ENCODE measurements at places on chromosomes 5 and 9.

DNA sequence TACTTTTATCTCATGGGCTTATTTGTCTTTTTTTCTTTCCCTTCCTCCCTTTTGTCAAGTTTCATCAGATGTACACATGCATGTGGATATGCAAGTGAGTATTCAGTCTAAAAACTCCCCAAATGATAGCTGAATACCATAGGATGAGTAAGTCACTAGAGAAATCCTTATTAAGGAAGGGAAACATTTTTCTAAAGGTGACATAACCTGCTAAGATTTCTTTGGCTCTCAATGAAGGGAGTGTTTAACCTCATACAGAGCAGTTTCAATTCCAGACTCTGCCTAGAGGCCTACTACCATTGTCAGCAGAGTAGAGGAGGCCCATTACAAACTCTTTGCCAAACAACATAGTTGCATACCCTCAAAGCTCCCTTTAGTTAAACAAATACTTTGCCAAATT is 192.4 kb downstream of the ARHGEF28 start:
- DNase-seq: peak; percentile 80

- DNase-seq: no peak
These were observed 8.6 kb downstream of the SEPTIN8 start for GRCh38 chr5:132768485-132768868.

DNA sequence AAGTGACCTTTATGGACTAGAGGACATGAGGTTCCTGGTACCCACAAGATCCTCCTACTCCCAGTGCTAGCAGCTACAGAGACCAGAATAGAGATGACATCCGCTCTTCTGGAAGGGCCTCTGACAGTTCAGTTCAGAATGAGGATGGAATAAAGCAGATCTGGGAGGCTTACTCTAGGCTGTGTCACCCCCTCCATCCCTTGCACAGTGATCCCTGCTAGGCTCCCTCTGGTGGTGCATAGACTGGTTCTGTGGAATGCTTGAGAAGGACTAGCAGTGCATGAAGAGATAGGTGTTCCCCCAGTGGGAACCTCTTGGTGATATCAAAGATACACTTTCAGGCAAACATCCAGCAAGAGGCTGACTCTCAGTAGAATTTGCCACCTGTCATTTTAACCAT is 83.0 kb downstream of the NPR3 start:
- no peak for DNase-seq

GRCh38 chr9:104750185-104750767 is 2.8 kb downstream of the NIPSNAP3A start:
- no peak for DNase-seq

DNA sequence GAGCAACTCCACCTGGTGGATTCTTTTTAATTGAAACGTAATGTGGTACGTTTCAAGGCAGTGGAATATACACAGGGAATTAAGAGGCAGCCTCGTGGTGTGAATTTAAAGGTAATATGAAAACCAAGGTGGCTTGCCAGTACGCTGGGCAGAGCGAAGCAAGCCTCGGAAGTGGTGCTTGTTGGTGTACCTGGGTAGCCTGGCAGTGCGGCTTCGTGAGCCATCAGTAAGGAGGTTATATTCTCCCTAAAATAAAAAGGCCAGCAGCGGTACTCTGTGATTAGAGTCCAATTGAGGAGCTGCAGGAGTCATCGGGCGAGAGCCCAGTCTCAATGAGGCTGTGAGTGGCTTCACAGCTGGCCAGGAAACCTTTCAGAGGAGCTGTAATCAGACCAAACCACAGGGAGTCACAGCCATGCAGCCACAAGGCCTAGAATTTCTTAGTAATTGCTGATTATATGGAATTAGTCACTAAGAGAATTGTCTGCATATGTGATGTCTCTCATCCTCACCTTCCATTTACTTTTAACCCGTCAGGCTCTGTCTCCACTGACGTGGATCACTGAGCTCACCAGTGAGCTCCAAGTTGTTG is 57.7 kb downstream of the DCP2 start:
- DNase-seq: peak; percentile 75

GRCh38 chr9:129183495-129184218 is 5.6 kb upstream of the IER5L start:
- no peak for DNase-seq

- no peak for DNase-seq
These were observed 628.8 kb upstream of the DMAC1 start for GRCh38 chr9:8428389-8428788.

DNA sequence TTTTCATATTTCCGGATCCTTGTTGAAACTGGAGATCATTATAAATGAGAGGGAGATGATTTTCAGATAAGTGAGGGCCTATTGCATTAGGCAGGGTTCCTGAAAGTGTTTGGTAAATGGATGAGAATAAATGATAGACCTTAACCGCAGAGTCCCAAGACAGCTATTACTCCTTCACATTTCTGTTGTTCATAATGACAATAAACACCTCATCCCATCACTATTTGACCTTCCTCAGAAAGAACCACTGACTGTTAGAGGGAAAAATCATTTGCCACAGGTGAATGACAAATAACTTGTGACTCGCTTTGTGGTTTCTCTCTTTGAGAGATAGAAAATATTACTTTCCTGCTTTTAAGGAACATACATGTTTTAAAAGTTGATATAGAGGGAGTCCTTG is 47.3 kb upstream of the TRMT10B start:
- peak; percentile 6 for DNase-seq

DNA sequence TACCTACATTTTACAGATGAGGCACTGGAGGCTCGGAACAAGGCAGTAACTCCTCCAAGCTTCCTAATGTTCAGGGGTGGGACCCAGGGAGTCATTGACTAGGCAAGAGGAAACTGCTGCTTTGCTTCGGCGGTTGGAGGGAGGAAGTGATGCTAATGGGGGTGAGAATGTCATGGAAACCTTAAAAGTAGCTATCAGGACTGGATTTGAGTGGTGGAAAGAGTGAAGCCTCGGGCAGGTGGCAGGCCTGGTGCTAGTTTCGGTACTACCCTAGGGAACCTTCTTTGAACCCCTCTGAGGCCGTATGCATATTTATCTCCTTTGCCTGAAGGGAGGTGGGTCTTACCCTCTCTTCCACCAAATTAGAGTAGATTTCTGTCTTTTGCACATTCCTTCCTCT is 1.6 kb downstream of the BSPRY start:
- no peak for DNase-seq

DNA sequence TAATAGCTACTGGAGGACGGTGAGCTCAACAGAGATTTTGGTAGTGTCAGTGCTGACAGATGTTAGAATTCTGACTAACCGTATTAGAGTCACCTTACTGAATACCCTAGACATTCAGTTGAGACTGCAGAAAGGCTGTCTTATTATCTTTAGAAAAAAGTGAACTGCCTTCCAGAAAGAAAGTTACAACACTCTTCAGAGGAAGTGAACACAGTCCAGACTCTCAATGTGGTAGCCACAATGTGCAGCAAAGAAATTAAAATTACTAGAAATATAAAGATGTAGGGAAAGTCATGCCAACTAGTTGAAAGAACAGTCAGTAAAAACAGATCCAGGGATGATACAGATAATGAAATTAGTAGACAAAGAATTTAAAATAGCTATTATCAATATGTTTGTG is 47.1 kb upstream of the COL15A1 start:
- no peak for DNase-seq

- no peak for DNase-seq
These were observed 51.2 kb downstream of the INVS start for GRCh38 chr9:100150214-100150613.

- DNase-seq: no peak
These were observed 16.8 kb downstream of the SEMA5A start for GRCh38 chr5:9529041-9529480.

- DNase-seq: no peak
These were observed 175.4 kb downstream of the PJA2 start for GRCh38 chr5:109234381-109234780.

DNA sequence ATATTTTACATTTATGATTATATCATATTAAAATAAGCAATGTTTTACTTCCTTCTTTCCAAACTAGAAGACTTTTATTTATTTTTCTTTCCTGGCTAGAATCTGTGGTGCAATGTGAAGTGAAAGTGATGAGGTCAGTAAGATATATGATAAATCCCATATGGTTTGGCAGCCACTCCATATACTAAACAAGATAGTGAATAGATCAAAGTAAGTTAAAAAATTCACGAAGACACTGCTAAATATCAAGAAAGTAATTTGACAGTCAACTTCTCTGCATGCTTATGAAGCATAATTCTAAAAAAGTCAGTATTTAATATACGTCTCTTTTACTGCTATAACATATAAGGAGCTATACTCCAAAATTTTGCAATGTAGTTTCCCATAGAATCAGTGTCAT is 972.8 kb downstream of the DTWD2 start:
- DNase-seq: no peak

DNA sequence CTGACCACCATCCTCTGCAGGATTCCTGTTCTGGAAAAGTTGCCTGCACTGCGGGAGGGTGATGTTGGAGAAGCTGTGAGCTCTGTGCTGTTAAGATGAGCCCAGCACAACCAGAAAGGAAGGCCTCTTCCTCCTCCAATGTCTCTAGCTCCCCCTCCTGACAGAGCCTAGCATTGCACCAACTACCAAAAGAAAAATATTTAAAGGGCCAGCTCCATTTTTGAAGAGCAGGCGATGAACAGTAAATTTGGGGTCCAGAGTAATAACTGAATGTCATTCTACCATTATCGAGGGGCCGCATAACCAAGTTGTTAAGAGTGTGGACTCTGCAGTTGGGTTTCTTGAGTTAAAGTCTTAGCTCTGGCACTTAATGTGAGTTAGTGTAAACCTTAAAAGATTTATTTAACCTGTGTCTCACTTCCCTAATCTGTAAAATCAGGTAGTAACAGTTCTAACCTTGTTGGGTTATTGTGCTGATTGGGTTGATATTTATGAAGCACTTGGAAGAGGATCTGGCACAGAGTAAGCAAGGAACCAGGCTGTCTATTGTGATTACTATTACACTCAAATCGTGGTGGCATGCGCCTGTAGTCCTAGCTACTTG is 3.9 kb downstream of the TEX53 start:
- DNase-seq: peak; percentile 31

- no peak for DNase-seq
These were observed 8.1 kb downstream of the FSD1L start for GRCh38 chr9:105455836-105456475.

Data from GM04503 (cell line).